ENCODE measurements at places on chromosomes 16 and 17.

- no peak for DNase-seq
Observed at GRCh38 chr16:19899605-19899955, 14.9 kb upstream of the GPRC5B start.

- no peak for DNase-seq
Observed at GRCh38 chr17:16888413-16889087, 83.4 kb downstream of the TNFRSF13B start.

GRCh38 chr16:57616876-57617275 is 11.6 kb upstream of the ADGRG1 start:
- no peak for DNase-seq

DNA sequence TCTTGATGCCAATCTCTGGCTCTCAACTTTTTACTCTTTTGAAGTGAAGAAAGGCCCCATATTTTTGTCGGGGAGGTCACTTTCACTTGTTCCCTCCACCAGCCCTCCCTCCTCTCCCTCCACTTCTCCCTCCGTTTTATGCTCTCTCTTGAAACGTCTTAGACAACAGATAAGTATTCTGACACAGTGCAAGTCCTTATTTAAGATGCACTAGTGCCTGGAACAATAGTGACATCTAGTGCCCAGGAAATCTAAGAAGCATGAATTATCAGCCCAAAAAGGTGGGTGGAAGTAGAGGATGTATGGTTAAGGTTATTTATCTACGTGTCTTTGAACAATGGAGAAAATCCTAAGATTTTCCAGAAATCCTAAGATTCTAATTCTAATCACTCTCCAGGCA is 17.9 kb downstream of the PSME3IP1 start:
- peak; percentile 71 for DNase-seq

- no peak for DNase-seq
Observed at GRCh38 chr17:72465191-72466024, 344.6 kb downstream of the SOX9 start.

- no peak for DNase-seq
Observed at GRCh38 chr16:8736123-8736668, 61.2 kb downstream of the TMEM186 start.

DNA sequence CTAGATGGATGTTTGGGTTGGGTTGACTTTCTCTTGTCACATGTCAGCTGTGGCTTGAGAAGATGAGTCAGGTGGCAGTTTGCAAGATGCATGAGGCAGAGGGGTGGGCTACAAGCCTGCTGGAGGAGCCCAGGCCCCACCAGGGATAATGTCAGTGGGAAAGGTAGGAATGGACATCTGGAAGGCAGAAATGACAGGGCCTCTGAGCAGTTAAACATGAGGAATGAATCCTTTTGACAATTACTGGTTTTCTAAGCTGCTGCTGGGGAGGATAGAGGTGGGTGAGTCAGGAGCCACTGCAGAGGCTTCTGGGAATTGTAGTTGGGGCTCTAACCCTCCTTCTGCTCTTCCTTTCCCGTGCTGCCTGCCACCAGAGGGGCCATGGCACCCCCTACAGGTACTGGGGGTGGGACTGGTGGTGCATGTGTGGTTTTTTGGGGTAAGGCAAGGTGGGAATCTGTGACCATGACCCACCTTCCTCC is 15.7 kb downstream of the SLC52A1 start:
- peak; percentile 48 for DNase-seq

DNA sequence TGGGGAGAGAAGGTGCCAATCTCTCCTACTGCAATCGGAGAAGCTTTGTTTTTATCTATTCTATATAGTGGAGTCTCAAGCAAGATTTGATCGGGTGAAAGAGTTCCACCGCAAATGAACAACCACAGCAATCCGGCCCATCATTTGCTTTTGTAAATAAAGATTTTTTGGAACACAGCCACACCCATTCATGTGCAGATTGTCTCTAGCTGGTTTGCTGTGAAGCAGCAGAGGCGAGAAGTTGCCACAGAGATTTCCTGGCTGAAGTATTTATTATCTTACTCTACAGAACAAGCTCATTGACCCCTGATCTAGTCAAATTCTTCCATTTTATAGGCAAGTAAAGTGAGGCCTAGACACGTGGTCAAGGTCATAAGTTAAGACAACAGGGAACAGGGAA is 195.5 kb upstream of the TNRC6C start:
- no peak for DNase-seq

- DNase-seq, result no peak
Observed at GRCh38 chr16:85090181-85090580, 22.1 kb downstream of the CIBAR2 start.

- no peak for DNase-seq
Observed at GRCh38 chr16:57156351-57156703, 29.5 kb downstream of the PSME3IP1 start.

DNA sequence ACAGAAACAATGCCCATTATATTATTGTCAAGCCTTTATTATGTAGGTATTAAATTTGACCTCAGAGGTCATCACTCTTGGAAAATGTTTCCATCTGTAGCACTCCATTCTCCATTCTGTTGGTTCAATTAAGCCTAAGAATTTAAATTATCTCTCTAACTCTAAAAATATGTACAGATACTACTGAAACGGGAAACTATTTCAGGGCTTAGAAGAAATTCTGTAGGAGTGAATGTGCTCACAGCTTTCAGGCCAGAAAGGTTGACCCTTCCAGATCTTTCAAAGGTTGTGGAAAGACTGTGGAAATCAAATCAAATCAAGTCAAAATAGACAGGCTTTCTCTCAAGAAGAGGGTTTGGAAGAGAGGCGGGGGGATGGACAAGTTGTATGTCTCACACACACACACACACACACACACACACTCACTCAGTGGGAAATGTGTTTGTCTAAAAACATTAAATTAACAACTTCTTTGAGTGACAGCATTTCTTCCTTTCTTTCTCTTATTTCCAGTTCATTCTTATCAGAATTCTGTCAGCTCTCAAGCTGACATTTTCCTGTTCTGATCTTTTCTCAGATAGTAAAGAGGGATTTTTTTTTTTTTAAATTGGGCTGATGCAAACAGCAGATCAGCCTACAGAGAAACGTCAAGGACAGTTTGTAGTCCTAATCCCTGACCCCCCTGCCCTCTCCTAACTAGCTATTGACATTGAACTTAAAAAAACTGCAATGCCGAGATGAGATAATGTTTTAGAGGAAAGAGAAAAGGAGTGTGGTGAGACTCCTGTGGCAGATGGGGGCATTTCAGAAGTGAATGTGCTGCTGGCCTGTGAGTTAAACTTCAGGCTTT is 139.0 kb upstream of the ZFHX3 start:
- no peak for DNase-seq

DNA sequence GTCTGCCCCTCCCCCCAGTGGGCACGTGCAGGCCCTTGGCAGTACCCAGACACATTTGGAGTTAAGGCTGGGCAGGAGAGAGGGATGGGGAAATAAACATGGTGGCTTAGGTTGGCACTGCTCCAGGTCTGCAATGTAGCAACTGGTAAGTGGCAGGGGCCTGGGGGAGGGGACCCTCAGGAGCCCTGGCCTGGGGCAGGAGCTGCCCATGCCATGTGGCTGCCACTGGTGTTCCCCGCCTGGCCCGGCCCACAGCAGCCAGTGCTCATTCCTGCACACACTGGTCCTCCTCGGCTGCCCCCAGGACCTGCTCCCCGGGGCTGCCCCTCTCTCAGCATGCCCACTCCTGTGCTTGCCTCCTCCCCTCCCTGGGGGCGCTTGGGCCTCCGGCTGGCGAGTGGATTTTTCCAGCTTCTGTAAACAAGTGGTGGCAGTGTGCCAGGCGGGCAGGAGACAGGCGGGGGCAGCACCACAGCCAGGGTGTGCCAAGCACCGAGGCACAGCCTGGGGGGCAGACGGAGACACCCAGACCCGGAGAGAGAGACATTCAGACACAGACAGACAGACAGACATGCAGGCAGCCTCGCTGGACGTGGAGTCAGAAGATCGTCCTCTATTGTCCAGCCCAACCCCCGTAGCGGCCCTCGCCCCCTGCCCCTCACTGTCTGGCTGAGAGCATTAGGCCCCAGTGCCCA is 9.4 kb downstream of the THRA start:
- peak; percentile 93 for DNase-seq

DNA sequence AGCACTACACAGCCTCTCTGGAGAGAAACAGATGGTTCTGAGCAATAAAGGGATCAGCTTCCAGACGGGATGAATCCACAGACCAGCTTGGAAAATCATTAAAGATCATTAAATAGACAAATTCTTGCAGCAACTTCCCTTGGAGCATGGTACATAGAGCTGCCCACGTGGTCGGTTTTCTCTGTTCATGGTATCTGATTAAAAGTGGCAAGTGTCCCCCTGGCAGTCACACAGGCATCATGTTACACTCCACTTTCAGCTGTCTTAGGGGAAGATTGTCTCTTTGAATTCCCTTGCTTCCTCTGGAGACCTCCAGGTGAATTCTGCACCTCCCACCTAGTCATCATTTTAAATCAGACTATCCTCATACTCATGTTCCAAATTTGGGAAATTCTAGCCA is 92.2 kb upstream of the CACNG3 start:
- no peak for DNase-seq

GRCh38 chr17:66494023-66494803 is 191.8 kb downstream of the PRKCA start:
- DNase-seq, result peak; percentile 47

- DNase-seq, result no peak
Observed at GRCh38 chr16:88928405-88929090, 48.5 kb downstream of the CBFA2T3 start.

GRCh38 chr17:8946476-8946875 is 19.0 kb downstream of the PIK3R5 start:
- DNase-seq, result no peak

GRCh38 chr16:23152386-23153178 is 3.3 kb upstream of the USP31 start:
- no peak for DNase-seq

GRCh38 chr16:57423152-57423551 is 18.6 kb downstream of the CCL17 start:
- no peak for DNase-seq

DNA sequence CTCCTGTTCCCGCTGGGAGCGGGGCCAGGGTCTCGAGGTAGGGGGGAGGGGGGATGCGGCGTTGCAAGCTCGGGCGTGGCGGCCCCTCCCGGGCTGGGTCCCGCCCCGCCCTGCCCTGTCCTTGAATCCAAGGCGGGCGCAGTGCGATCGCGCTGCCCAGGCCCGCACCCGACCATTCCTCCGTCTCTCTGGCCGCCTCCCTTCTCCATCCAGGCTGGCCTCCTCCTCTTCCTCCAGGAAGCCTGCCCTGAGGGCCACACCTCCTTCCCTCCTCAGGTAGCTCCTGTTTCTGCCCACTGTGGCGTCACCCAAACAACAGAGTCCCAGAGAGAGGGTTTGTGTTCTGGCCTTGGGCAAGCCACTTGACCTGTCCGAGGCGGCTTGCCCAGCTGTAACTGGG is 43.0 kb upstream of the TAC4 start:
- DNase-seq, result no peak

DNA sequence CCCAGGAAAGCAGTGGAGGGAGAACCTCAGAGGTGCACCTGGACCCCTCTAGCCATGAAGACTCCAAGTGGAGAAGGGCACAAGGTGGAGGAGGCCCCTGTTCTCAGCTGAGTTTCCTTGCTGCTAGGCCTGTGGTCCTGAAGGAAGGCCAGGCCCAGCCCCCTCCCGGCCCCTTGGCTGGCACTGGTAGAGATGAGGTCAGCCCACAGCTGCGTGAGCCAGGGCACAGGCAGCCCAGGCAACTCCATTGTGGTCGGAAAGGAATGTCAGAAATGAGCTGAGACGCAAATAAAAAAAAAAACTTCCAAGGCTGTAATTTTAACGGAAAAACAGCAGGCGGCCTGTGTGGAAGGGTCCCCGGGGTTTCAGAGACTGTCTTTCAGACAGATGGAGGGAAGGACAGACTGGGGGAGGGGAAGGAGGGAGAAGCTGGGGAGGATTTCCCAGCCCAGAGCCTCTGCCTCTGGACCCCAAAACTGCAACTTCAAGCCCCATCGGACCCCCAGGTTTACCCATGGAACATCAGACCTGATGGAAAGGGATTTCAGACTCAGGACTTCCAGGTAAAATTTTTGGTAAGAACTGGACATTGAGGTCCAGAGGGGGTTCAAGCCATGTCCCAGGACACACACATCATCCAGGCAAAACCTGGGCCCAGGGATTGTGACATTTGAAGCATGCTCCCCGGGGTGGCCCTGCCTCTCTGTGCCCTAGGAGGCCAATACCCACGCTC is 25.6 kb upstream of the MRPS23 start:
- peak; percentile 33 for DNase-seq
